ENCODE measurements at places on chromosomes 1 and 21.

DNA sequence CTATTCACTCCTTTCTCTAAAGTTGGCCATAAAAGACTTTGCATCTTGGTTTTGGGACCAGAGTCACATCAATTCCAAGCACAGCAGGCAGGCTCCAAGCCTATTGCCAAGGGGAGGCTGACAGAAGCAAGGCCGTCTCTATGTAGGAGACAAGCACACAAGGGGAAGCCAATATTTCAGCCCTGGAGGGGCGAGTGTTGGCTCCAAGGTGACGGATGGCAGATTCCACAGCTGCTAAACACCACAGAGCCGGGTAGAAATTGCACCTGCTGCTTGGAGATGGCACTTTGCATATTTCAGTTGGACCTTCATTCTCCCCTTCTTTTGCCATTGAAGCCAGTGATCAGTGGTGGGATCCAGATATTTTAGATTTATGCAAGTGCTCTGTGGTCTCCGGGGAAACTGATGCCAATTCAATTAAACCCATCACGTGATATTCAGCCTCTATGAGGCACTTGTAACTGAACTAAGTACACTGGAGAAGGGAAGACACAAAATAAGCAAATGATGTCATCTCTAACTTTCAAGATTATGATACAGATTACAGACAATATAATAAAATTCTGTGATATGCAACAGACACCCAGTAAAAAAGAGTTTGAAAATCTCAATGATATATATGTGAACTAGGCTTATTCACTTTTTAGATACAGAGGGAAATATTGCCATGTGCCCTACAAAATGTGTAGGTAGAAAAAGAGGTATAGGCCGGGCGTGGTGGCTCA lies 102.8 kb upstream of the GREM2 start:
- no peak for DNase-seq
- H3K36me3 ChIP-seq: no peaks in the 10 kb centered on the region

- H3K27me3 ChIP-seq: no peaks in the 10 kb centered on the region
- no peak for DNase-seq
- no peak overlapping the region for H3K27ac ChIP-seq
- no peak overlapping the region for H3K4me3 ChIP-seq
- no peaks in the 10 kb centered on the region for H3K4me1 ChIP-seq
- H3K36me3 ChIP-seq: no peaks in the 10 kb centered on the region
These were observed 69.1 kb upstream of the POU3F1 start for GRCh38 chr1:38115682-38116202.

GRCh38 chr1:185042737-185043136 lies 2.6 kb upstream of the RNF2 start:
- H3K4me3 ChIP-seq: no peak overlapping the region
- H3K4me1 ChIP-seq: peaks cover 14% of the 10 kb centered on the region
- H3K36me3 ChIP-seq: no peaks in the 10 kb centered on the region
- no peak overlapping the region for H3K27ac ChIP-seq
- DNase-seq: no peak
- no peaks in the 10 kb centered on the region for H3K27me3 ChIP-seq

DNA sequence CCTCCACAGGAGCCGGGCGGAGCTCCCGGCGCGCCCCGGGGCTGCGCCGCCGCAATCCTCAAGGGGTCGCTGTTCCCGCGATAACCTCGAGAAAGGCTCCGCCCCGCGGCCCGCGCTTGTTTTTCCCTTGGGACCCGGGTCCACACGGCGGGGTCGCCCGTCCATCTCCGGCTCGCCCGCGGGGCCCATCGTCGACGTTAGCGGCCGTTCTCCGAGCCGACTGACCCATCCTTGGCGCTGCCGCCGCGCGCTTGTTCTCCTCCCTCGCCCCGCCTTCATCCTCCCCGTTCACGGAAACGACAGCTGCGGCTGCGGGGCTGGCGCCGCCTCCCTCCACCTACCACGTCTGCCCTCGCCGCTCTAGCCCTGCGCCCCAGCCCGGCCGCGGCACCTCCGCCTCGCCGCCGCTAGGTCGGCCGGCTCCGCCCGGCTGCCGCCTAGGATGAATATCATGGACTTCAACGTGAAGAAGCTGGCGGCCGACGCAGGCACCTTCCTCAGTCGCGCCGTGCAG lies at the start of gene SH3GLB1:
TSS of gene SH3GLB1 (plus strand) at position 119 of the 514 bp plus-strand sequence. CDS start at position 443, 324 bp downstream.
- DNase-seq: peak; percentile 94
- peak within 1 kb of the TSS; percentile 98 for H3K27ac ChIP-seq
- no peaks in the 10 kb centered on the region for H3K36me3 ChIP-seq
- no peaks in the 10 kb centered on the region for H3K27me3 ChIP-seq

- H3K27me3 ChIP-seq: no peaks in the 10 kb centered on the region
- H3K4me3 ChIP-seq: peak overlapping the region; percentile 77
- DNase-seq: no peak
- no peaks in the 10 kb centered on the region for H3K36me3 ChIP-seq
These were observed 626 bp upstream of the HLCS start for GRCh38 chr21:36966821-36967768.

GRCh38 chr1:54290506-54291184 lies 90.7 kb downstream of the MRPL37 start:
- H3K27ac ChIP-seq: peak overlapping the region; percentile 36
- DNase-seq: no peak
- no peaks in the 10 kb centered on the region for H3K27me3 ChIP-seq
- peaks cover 44% of the 10 kb centered on the region for H3K4me1 ChIP-seq
- no peak overlapping the region for H3K4me3 ChIP-seq
- H3K36me3 ChIP-seq: no peaks in the 10 kb centered on the region

- no peak for DNase-seq
- H3K27me3 ChIP-seq: no peaks in the 10 kb centered on the region
- no peaks in the 10 kb centered on the region for H3K4me1 ChIP-seq
- H3K4me3 ChIP-seq: no peak overlapping the region
These were observed 63.4 kb upstream of the NEK2 start for GRCh38 chr1:211738691-211739301.

DNA sequence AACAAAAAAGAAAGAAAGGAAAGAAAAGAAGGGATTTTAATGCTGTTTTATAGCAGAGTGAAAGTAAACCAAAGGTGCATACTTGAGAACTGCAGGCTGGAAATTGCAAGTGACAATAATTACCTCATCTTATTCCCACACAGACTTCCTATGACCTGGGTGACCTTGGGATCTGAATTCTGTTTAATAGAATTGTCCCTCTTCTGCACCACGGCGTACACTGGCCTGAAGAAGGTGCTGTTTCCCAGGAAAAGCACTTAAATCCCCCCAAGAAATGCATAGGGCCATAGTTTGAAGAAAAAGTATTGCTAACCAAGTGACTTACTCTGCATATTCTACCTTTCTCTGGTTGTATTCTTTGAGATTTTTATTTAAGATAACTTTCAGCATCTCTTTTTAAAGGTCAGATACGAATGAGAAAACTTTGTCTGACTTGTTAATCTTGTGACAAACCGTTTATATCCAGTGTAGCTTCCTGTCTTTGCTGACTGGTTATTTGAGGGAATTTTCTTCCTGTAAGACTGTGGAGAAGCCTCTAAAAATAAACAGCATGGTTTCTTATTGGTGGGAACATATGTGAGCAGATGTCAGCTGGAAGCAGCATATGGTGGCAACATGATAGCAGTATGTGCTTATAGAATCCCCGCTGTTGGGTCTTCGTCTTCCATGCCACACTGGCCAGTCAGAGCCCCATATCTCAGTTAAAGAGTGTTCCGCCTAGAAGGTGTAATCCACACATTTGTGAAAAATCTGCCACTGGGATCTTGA lies 16.3 kb downstream of the TGFB2 start:
- no peak overlapping the region for H3K4me3 ChIP-seq
- no peaks in the 10 kb centered on the region for H3K36me3 ChIP-seq
- no peaks in the 10 kb centered on the region for H3K27me3 ChIP-seq

GRCh38 chr1:10795276-10796021 lies 997 bp downstream of the CASZ1 start:
- peaks cover 25% of the 10 kb centered on the region for H3K4me1 ChIP-seq
- peaks cover 29% of the 10 kb centered on the region for H3K27me3 ChIP-seq
- peak; percentile 63 for DNase-seq
- H3K36me3 ChIP-seq: no peaks in the 10 kb centered on the region
- peak overlapping the region; percentile 74 for H3K27ac ChIP-seq

GRCh38 chr1:8165595-8166360 lies 139.7 kb upstream of the ERRFI1 start:
- peak; percentile 1 for DNase-seq
- no peaks in the 10 kb centered on the region for H3K27me3 ChIP-seq
- peaks cover 19% of the 10 kb centered on the region for H3K4me1 ChIP-seq
- no peak overlapping the region for H3K27ac ChIP-seq
- no peak overlapping the region for H3K4me3 ChIP-seq
- H3K36me3 ChIP-seq: no peaks in the 10 kb centered on the region

- no peak for DNase-seq
- H3K36me3 ChIP-seq: peaks cover 29% of the 10 kb centered on the region
- no peaks in the 10 kb centered on the region for H3K27me3 ChIP-seq
- no peak overlapping the region for H3K4me3 ChIP-seq
These were observed 6.4 kb upstream of the TMCO2 start for GRCh38 chr1:40241362-40241761.
